ENCODE measurements at places on chromosomes 12 and 14.

- peak; percentile 39 for DNase-seq
Observed at GRCh38 chr12:97148941-97149559, 242.0 kb downstream of the NEDD1 start.

- no peak for DNase-seq
Observed at GRCh38 chr14:89720076-89720687, 234.3 kb downstream of the EFCAB11 start.

GRCh38 chr14:101732118-101732517, 29.4 kb upstream of the PPP2R5C start:
- DNase-seq, result no peak

DNA sequence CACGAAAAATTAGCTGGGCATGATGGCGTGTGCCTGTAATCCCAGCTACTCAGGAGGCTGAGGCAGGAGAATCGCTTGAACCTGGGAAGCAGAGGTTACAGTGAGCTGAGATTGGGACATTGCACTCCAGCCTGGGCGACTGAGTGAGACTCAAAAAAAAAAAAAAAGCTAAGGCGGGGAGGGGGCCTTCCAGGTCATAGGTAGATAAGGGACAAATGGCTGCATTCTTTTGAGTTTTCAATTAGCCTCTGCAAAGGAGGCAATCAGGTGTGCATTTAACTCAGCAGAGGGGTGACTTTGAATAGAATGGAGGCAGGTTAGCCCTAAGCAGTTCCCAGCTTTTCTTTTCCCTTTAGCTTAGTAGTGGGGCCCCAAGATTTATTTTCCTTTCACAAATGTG, 743 bp upstream of the AACS start:
- no peak for DNase-seq

GRCh38 chr12:20367583-20368113, 689 bp upstream of the PDE3A start:
- no peak for DNase-seq

DNA sequence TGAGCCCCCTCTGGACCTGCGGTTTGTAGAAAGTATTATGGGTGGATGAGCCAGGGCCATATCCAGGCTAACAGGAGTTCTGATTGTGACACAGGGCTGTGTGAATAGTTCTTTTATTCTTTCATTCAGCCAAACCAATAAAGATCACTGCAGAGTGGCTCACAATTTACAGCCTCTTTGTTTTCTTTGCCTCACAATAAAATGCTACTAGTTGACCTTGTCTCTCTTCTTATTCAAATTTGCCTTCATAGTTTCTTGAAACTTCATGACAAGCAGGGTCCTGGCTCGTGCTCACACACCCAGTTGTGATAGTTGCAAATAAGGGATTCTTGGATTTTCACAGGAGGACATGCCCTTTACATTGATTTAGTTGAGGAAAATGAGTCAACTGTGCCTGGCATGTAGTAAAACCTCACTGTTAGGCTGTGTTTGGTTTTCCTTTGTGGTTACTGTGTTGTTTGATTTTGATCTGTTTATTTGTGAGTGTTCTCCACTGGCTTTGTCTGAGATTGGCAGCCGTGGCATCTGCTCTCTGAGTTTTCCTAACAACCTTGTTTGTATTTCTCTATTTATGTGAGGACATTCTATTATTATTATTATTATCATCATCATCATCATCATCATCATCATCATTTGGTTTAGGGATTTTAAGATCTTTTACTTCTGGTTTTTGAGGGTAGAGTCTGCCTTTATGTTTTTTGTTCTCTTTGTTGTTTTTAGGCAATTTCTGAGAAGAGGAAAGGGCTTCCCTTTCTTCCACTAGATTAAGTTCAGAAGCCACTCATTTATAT, 2.7 kb upstream of the KRT6B start:
- DNase-seq, result no peak

- DNase-seq, result no peak
Observed at GRCh38 chr12:120668868-120669840, 17.8 kb upstream of the MLEC start.

- DNase-seq, result no peak
Observed at GRCh38 chr14:65302571-65303189, 109.8 kb upstream of the FUT8 start.

- no peak for DNase-seq
Observed at GRCh38 chr12:79927772-79928474, 7.0 kb downstream of the PPP1R12A start.
